ENCODE measurements at places on chromosomes 2 and 18. TPM values are rescaled to one million over a fixed set of nuclear protein-coding genes. Genes with fewer than 3 reads are reported as not detected.

The SATB2 gene
- polyA plus RNA-seq, result 0.89 TPM

The LRPPRC gene
- polyA plus RNA-seq, result 39.5 TPM

The CPS1 gene
- polyA plus RNA-seq, result 230 TPM

The SPOPL gene
- 5.2 TPM for polyA plus RNA-seq

The MOGAT1 gene
- 0.34 TPM for polyA plus RNA-seq

DNA sequence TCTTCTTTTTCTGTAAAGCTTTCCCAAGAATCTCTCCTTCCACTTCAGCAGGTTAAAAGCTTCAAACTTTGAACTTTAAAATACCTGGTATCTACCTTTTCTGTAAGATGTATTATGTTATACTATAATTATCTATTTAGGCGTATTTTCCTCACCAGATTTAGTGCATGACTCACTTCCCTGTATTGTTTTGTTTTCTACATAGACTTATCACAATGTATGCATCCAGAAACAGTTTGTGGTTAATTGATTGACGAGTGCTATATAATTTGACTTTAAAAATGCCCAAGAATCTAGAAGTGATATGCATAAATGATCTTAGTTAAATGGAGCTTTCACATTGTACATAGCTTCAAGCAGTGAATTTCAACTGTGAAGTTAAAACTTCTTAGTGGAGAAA, 473.9 kb upstream of the CDH2 start:
- no peak for DNase-seq

DNA sequence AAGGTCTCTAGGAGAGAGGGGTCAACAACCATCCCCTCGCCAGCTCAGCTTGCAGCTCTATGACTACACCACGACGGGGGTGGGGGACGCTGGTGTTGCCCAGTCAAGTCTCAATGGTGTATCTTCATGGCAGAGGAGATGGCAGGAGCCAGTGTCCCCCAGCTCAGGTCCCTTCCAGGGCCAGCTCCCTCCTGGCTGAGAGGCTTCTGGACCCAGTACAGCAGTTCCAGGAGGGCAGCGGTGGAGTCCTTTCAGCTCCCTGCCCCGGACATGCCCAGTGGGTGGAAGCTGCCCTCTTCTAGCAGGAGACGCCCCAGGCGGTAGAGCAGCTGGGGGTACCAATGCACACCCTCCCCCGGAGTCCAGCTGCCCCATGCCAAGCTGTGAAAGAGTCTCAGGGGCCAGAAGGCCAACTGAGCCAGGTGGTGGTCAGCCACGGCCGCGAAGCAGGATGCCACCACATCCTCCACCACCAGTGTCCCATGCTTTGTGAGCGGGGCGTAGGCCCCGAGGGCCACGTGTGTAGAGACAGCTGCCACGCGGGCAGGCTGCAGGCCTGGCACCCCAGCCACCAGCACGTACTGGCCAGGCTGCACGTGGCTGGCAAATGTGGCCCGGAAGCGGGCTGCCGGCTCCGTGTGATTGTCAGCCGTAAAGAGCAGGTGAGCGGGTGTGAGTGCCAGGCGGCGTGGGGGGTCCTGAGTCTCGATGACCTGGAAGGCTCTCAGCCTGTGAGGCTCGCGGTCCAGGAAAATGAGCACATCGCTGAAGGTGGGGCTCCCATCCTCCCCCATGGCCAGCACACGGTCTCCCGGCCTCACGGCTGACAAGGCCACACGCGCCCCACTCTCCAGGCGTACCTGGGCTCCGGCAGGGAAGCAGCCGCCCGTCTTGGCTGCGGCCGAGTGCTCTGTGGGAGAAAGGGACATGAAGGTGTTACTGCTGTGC, 5.5 kb downstream of the IHH start:
- no peak for DNase-seq

DNA sequence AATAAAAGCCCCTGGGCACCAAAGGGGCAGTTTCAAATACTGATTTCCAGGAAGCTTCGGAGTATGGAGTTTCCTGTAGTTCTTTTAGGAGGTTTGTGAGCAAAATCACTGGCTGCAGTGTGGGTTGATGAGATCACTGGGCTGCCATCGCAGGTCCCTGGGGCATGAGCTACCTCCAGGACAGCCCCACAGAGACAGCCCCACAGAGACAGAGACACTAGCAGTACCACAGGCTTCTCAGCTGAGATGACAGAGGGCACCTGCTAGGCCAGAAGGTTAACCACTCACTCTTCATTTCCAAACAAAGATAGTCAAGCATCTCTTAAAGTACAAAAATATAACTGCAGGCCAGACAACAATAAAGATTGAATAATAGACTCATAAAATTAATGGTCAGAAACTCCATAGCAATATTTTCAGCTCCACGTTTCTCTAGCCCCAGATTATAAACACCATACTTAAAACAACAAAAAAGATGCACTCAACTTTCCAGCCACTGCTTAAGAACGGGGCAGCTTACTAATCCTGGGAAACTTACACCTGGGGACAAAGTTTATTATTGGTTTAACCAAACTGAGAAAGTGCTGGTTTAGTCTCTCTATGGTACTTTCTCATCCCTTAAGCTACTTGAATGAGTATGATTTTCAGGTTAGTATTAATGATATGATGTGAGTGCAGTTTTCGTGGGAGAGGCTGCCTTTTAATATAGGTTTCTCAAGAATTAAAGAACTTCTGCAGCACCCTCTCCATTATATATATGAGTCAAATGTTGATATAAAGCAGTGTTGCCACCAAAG, 11.6 kb downstream of the AFF3 start:
- DNase-seq, result no peak

DNA sequence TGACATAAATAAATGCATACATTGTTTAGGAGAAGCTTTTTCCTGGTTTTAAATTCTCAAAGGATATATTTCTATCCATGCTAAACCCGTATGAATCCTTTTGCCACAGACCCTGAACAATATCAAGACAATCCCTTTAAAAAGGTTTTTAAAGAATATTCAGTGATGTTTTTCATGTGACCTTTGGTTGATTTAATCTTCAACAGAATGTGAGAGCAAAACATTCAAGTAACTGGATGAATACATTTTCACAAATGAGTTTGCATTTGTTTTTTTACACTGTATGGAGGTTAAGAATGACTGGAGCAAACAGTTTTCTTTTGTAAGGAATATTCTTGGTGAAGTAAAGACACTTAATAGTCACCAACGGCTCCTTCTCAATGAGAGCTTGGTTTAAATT, 139.4 kb upstream of the CWC22 start:
- no peak for DNase-seq

DNA sequence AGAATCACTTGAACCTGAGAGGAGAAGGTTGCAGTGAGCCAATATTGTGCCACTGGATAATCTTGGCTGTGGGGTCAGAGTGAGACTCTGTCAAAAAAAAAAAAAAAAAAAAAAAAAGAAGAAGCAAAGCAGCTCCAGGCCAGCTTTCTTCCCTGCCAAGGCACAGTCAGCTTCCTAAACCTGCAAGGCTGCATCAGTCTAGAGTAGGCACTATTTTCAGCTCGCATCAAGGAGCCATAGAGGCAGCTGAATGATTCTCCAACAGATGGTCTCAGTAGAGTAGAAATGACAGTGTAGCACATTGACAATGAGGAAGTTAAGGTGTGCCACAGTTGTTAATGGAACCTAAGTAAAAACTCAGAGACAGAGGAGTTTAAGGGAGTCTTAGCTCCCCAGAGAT, 35.6 kb downstream of the BMP10 start:
- no peak for DNase-seq

DNA sequence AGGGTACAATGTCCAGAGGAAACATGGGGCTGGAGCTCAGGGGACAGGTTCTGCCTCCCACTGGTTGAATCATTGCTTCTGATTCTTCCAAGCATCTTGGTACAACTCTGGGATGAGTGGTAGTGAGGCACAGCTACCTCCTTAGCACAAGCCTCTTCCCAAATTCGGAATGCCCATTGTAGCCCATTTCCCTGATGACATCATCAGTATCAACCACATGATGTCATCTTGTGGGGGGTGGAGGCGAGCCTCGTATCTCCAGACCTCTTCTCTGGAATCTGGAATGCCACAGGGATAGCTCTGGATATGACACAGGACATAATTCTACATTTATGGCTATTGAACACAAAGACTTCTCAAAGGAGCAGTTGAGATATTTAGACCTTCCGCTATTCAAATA, 715.2 kb downstream of the RNF144A start:
- no peak for DNase-seq

- peak; percentile 61 for DNase-seq
Observed at GRCh38 chr18:24075767-24076597, 61.4 kb downstream of the TTC39C start.

DNA sequence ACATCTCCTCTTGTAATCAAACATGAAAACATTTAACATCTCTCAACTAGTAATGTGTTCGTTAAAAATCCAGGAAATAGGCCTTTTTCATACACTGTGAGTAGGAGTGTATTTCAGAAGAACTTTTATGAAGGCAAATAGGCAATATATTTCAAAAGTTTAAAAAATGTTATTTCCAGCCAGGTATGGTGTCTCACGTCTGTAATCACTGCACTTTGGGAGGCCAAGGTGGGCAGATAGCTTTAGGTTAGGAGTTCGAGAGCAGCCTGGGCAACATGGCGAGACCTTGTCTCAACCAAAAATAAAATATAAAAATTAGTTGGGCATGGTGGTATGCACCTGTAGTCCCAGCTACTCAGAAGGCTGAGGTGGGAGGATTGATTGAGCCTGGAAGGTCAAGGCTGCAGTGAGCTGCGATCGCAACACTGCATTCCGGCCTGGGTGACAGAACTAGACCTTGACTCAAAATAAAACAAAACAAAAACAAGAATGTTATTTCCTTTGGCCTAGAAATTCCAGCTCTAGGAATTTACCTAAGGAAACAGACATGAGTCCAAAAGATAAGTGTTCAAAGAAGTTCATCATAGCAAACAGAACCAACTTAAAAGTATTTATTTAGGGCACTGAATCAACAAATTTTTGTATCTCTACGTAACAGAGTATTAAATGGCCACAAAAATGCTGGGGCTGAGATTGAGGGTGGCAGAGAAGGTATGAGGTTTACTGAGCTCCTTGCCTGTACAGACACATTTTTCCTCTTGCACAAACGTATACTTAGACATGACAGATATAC, 14.9 kb downstream of the RBKS start:
- no peak for DNase-seq

DNA sequence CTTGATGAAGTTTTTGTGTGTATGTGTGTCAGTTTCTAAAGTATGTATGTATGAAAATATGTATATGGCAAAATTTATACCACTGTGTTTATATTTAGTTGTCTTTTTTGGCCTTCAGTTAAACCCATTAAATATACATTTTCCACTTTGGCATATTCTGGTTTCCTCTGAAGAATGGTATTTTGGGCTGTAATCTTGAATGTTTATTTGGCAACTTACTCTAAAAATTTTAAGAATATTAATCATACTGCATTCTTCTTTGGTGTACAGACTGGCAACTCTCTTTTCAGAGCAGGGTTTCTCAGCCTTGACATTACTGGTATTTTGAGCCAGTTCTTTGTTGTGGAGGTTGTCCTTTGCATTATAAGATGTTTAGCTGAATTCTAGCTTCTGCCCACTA, 27.9 kb upstream of the CCBE1 start:
- DNase-seq, result peak; percentile 38

- DNase-seq, result no peak
Observed at GRCh38 chr2:241862093-241862492, 3.4 kb upstream of the PDCD1 start.

GRCh38 chr2:215171151-215171550, 32.7 kb upstream of the ABCA12 start:
- peak; percentile 23 for DNase-seq

DNA sequence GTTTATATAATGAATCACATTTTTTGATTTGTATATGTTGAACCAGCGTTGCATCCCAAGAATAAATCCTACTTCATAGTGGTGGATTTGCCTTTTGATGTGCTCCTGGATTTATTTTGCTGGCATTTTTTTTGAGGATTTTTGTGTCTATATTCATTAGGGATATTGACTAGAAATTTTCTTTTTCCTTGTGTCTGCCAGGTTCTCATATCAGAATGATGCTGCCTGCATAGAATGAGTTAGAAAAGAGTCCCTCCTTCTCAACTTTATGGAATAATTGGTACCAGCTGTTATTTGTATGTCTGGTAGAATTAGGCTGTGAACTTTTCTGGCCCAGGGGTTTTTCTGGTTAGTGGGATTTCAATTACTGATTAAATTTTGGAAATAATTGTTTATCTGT, 457.4 kb upstream of the DSEL start:
- no peak for DNase-seq

DNA sequence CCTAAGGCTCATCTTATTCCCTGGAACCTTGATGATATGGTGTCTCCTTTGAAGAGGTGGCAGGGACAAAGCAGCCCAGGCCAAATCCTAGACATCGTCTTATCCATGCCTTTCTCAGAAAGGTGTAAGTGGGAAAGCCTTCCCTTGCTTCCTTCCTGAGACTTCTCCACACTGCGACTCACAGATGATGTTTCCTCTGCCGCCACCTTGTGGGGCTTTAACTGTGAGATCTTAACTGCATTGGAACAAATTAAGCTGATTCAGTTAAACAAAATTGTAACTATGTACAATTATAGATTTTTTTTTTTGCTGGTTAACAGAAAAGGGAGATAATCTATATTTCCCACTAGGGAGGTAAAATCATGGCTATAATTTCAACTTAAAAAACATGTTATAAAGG, 10.0 kb upstream of the GCA start:
- peak; percentile 40 for DNase-seq

- peak; percentile 75 for DNase-seq
Observed at GRCh38 chr18:28855524-28855923, 678.6 kb upstream of the CDH2 start.

DNA sequence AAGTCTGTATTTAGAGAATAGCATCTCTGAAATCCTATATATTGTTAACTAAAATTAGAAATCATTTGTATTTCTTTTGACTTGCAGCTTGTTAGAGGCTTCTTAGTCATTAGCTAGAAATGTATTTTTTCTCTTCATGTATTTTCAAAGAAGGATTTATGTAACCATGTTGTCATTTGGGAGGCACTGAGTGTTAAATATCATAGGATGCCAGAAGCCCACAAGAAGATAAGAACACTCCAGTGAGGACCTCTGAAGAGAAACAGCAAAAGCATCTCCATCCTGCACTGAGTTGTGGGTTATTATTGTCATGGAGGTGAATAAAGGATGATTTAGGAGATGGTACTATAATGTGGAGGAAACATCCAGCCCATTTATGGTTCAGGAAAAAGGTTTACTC, 93.5 kb downstream of the UBE2E3 start:
- peak; percentile 47 for DNase-seq

GRCh38 chr2:187586011-187586641, 31.9 kb upstream of the TFPI start:
- no peak for DNase-seq

DNA sequence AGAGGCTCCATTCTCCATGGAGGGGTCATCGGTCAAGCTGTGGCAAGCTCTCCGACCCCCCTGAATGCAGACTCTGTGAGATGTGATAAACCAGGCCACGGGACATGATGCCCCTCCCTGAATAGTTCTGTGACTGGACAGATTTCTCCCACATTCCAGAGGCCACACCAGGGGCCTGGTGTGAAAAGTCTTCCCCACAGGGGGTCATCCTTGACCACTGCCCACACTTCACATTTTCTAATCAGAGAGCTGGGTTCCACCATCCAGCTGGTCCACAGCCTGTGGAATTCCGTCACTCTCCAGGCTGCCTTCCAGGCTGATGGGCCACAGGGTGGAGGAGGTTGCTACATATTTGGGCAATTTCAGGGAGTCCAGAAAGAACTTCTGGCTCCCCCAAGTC, 51.3 kb upstream of the CYRIA start:
- no peak for DNase-seq

All from cardiac muscle cell (in vitro differentiated cells and primary cell).